Spleen (tissue), 13 donors: ENCODE measurements at places on chromosomes 4 and X. TPM values are rescaled to one million over a fixed set of nuclear protein-coding genes. Genes with fewer than 3 reads are reported as not detected.
A peak's percentile ranks its signal among the peaks of the same experiment; 100 is the strongest.

DNA sequence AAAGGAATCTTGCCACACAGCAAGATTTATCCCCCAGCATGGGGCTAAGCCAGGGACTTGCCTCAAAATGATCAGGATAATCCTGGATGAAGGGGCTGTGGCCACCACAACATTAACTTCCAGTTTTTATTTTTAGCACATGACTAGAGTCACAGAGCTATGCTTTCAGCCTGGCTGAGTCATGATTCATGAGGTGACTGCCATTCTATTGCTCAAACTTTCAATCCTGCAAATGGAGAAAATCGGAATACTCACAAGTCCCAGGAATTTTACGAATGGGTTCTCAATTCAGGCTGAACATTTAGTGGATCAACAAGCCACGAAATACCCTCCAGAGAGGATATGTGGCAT, 70.7 kb upstream of the HPGD start:
- no peaks in the 10 kb centered on the region for H3K36me3 ChIP-seq
- no peak for DNase-seq
- no peak overlapping the region for H3K4me3 ChIP-seq
- peaks cover 28% of the 10 kb centered on the region for H3K4me1 ChIP-seq

DNA sequence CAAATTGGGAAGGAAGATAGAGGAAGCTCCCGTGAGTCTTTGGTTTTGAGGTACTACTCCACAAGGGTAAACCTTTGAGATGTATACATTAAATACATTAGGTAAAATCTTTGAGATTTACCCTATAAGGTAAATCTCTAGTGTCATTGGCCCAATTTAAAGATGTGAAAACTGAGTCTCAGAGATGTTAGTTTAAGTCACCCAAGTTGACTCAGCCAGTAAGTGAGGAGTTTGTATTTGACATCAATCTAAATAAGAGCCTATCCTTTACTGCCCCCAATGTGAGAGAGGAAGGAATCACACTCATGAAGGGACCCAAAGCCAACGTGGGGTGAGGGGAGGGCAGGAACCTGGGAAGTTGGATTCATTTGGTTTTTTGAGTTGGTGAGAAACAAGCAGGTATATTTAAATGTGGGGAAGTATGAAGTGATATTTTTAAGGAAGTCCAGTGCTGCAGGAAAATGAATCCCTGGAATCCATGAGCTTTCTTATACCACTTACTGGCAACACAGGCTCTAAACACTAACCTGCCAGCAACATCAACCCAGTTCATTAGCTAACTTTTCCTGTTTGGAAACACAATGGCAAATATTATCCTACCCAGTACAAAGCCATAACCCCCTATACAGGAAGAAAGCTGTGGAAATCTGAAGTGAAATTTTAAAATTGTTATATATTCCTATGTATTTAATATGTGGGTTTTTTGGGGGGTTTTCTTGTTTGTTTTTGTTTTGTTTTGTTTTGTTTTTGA, 55.3 kb downstream of the PALLD start:
- H3K4me3 ChIP-seq: no peak overlapping the region
- no peaks in the 10 kb centered on the region for H3K27me3 ChIP-seq
- H3K27ac ChIP-seq: no peak overlapping the region

DNA sequence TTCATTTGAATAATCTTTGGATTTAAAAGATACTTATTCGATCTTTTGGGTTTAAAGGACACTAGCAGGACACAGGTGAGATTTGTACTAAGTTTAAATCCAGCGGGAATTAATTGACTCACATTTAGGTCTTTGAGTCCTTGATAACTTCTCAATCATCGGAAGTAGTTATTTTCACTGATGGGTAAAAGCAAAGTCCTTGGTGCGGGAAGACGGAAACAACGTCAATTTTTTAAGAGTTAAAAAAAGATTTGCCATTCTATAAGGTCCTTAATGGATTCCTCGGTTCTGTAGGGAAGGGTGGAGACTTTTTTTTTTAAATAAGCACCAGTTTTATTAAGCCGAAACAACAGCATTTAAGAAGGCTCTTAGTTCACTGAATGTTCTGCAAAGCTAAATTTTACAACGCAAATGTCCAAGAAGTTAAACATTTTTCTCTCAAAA, 2.9 kb downstream of the TMSB4X start:
- H3K27ac ChIP-seq: peak overlapping the region; percentile 97
- no peaks in the 10 kb centered on the region for H3K27me3 ChIP-seq
- H3K4me3 ChIP-seq: peak overlapping the region; percentile 74
- H3K36me3 ChIP-seq: no peaks in the 10 kb centered on the region
- H3K4me1 ChIP-seq: peaks cover 40% of the 10 kb centered on the region

GRCh38 chrX:140817943-140818342, 108.4 kb downstream of the LINC00632 start:
- H3K36me3 ChIP-seq: no peaks in the 10 kb centered on the region
- no peaks in the 10 kb centered on the region for H3K4me1 ChIP-seq
- DNase-seq: no peak
- H3K27me3 ChIP-seq: no peaks in the 10 kb centered on the region

GRCh38 chrX:39718981-39719380, 378.8 kb downstream of the BCOR start:
- no peaks in the 10 kb centered on the region for H3K27me3 ChIP-seq
- no peak for DNase-seq
- H3K4me1 ChIP-seq: no peaks in the 10 kb centered on the region
- no peak overlapping the region for H3K4me3 ChIP-seq
- H3K36me3 ChIP-seq: no peaks in the 10 kb centered on the region
- H3K27ac ChIP-seq: no peak overlapping the region

Gene TBC1D14
- 87.7 TPM for total RNA-seq
